ENCODE measurements at places on chromosomes 12 and 14.

DNA sequence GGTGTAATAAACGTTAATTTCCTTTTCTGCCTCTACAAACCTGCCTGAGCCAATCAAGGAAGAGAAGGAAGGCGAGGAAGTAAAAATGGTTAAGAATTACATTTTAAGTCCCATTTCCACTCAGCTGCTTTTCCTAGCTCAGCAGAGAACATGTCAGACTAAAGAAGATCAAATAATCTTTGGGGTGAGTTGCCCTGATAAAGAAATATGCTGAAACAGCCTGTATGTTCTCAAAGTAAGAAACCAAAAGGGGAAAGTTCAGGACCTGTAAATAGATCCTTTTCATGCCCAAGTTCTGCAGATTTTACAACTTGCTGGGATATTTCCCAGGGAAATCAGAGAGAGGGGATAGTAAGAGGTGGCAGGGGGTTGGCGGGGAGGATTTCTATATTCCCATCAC is 55.5 kb downstream of the PHLDA1 start:
- no peak for DNase-seq

DNA sequence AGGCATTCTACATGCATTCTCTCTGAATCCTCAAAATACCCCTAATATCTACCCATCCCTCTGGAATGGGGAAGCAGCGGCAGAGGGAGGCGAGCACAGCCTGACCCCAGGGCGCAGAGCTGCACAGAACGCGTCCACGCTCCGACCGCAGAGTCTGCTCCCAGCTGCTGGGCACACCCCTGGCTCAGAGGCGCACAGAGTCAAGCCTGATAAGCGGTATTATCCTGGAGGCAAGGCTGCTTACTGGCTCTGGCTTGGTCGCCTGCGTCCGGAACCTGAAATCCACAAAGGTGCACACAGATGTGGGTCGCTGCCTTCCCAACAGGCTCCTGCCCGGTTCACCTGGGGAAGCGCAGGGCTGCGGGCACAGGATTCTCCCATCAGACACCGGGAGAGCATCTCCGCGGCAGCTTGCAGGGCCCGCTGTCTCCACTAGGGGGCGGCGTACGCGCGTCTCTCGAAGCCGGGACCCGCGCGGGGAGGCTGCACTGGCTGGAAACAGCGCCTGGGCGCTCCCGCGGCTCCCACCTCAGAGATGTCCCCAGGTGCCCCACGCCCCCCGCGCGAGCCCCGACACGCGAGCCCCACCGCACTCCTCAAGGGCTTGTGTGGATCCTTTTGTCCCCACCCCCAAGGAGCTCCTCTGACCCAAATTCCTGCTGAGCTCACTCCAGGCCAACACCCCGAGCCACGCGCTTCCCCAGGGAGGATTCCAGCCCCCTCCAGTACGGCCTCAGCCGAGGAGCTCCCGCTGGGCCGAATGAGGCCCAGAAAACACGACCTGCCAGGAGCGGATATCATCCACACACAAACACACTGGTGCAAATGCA is 120.1 kb upstream of the FZD10 start:
- DNase-seq = no peak

GRCh38 chr12:28782812-28783211 is 366.3 kb upstream of the FAR2 start:
- no peak for DNase-seq

GRCh38 chr12:88893801-88894200 is 313.5 kb upstream of the KITLG start:
- no peak for DNase-seq

GRCh38 chr12:4434706-4435425 is 10.7 kb downstream of the FGF6 start:
- DNase-seq = no peak

DNA sequence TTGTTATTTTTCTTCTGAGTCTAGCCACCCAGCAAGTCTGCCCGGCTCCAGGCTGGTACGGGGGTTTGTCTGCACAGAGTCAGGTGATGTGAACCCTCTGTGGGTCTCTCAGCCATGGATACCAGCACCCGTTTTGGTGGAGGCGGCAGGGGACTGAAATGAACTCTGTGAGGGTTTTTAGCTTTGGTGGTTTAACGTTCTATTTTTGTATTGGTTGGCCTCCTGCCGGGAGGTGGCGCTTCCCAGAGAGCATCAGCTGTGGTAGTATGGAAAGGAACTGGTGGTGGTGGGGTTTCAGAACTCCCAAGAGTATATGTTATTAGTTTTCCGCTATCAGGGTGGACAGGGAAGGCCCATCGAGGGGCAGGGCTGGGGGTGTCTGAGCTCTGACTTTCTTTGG is 5.3 kb upstream of the SERPINA4 start:
- DNase-seq = no peak

DNA sequence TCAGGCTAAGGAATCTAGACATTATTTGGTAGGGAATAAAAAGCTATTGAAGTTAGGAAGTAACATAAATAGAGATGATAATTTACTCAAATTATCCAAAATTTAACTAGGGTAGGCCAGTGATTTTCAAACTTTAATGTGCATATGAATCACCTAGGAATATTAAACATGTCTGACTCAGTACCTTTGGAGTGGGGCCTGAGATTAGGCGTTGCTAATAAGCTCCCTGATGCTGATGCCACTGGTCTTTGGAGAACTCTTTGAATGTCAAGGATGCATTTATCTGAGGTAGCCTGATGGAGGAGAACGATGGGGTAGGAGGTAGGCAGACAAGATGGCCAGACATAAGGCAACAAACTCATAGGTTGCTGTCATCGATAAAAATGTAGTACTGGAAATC is 33.2 kb downstream of the EFCAB11 start:
- DNase-seq = no peak

DNA sequence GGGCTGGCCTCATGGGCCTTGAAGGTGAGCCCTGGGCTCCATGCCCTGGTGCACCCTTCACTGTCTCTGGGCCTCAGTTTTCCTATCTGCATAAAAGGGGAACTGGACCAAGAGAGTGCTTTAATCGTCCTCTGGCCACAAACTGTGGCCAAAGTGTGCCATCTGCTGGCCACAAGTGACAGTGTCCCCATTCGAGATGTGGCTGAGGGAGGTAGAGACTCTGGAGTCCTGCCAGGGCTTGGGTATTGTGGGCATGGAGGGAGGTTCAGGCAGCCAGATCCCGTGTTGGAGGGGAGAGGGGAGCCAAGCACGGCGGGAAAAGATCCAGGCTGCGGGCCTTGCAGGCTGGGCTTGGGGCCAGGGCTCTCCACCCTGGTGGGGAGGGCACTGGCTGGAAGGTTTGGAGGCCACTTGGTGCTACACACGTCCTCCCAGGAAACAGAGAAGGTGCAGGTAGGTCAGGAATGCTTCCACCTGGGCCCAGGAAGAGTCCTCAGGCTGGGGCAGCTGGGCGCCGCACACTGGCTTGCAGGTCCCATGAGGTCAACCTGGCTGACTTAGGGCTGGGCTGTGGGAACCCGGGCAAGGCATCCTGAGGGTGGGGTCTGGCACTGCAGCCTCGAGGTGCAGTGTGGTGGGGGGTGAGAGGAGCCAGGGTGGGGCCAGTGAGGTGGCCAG is 7.3 kb upstream of the KIF26A start:
- no peak for DNase-seq

DNA sequence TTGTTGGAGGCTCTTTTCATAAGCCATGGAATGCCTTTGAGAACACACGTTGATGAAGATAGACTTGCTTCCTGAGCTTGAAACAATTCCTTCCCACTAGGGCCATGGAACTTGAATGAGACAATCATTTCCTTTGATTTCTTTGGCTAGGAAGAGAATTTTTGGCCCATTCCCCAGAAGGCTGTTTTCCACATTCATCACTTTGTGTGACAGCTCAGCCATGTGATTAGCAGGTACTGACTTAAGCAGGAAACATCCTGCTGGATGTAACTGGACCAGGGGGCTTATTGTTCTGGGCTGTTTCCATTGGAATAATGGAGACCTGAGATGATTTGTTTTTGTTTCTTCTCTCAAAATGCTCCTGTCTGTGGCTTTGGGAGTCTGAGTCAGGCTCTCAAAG is 469.8 kb upstream of the SEL1L start:
- no peak for DNase-seq

- DNase-seq = no peak
Measured at GRCh38 chr14:24677956-24678355, 44.0 kb upstream of the GZMB start.

DNA sequence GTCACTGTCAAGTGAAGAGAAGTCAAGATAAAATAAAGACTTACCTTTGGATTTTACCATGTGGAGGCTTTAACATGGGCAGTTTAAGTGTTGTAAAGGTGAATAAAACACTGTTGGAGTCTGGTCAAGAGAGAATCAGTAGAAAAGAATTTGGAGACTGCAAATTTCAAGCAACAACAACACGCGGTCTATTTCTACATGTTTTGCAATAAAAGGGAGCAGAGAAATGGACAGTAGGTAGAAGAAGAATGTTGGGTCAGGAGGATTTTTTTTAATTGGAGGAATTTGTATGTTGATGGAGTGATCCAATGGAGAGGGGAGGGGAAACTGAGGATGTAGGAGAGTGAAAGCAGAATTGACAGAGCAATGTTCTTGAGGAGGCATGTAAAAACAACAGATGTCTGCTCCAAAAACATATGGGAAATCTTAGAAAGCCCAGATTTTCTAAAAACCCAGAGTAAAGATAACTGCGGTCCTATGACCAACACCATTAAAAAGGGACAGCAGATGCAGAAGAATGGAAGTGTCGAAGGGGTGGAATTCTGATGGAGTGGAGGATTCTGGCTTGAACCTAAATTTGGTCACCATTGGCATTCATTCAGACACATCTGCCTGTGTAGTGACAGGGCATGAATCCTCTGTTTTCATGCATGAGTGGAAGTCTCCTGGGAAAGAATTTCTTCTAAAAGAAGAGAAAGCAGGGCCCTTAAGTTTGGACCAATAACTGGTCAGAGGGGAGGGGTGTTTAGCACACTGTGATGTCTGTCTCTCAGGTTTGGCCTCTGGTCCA is 68.0 kb upstream of the OSBPL8 start:
- no peak for DNase-seq

- DNase-seq = no peak
Measured at GRCh38 chr12:103875666-103876065, 34.6 kb upstream of the NT5DC3 start.

DNA sequence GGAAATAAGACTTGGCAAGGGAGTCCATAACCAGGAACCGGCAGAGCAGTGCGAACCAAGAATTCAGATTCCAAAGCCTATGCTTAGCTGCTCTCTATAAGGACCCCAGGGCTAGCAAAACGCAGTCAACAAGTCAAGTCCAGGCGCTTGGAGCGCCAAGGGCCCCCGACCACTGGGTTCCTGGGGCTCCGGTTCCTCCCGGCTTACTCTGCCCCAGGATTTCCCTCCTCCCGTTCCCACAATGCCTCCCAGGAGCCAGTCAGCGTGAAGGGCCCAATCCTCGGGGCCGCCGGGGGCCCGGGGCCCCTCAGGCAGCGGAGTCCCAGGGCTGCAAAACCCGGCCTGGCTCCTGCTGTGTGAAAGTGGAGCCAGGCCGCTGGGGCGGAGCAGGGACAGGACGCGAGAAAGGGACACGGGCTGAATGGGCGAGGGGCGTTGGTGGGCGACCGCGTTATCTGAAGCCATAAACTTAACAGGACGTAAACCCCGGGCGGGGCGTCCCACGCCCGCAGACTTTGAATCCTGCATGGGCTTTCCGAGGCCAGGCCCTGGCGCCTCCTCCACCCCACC is 1.5 kb downstream of the KRT8 start:
- no peak for DNase-seq

Data from stimulated activated CD8-positive, alpha-beta memory T cell treated with anti-CD3 and anti-CD28 coated beads, Interleukin-15, amount 100 ng/mL, for 4 hours (primary cell).